Esophagus muscularis mucosa (tissue), 4 donors: ENCODE measurements at places on chromosomes 13 and 19.

- DNase-seq, result no peak
These were observed at the start of the genes PRDX2 and THSD8 for GRCh38 chr19:12801466-12802266. Gene PRDX2 (minus strand): TSS chr19:12801800. CDS start chr19:12801261, 539 bp downstream. Gene THSD8 (plus strand): TSS chr19:12802069. CDS start chr19:12802072, 3 bp downstream.

DNA sequence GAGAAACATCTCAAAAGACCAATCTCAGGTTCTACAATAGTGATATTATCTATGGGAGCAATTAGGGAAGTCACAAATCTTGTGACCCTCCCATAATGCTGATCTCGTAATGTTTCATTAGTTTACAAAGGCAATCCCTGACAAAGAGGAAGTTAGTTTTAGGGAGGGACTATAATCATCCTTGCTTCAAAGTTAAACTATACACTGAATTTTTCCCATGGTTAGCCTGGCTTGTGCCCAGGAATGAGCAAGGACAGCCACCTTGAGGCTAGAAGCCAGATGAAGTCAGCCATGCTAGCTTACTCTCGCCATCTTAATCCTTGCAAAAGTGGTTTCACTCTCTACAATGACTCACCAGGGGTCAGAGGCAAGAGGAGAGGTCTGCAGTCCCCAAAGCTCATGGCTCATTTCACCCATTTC is 5.4 kb downstream of the CEACAM3 start:
- DNase-seq, result no peak

GRCh38 chr19:18280247-18281081 is 958 bp downstream of the JUND start:
- no peak for DNase-seq

GRCh38 chr19:10074153-10074552 is 12.0 kb upstream of the SHFL start:
- no peak for DNase-seq

- DNase-seq, result no peak
These were observed 483.9 kb downstream of the FOXO1 start for GRCh38 chr13:40182591-40182990.

DNA sequence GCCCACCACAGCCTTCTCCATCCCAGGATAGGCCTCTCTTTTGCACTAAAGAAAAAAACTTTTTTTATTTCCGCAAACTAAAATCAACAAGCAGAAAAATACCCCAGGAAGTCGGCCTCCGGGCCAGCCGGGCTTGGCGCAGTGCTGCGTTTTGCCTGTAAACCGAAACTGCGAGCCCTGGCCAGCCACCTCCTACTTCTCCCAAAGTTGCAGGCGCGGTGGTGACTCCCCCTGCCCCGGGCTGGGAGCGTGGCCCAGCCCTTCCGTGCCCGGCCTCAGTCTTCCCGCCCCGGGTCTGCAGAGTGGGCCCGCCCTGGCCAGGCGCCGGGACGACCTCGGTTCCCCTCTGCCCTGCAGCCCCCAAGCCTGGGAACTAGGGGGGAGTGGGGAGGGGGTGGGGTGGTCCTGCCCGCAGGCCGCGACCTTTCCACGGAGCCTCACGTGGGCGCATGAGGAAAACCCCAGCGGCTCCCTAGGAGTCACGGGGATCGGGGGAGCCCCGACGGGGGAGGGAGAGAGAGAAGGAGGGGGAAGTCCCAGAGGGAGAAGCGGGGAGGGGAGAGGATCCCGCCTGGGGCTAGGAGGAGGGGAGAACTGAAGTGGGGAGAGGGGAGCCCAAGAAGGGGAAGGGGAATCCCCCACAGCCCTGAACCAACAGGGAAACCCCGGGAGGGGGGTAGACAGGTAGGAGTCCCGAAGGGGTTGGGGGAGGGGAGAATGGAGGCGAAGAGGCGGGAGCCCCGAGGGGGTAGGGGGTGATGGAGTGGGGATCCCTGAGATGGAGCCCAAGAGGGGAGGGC is 3.0 kb downstream of the GADD45B start:
- peak; percentile 95 for DNase-seq

DNA sequence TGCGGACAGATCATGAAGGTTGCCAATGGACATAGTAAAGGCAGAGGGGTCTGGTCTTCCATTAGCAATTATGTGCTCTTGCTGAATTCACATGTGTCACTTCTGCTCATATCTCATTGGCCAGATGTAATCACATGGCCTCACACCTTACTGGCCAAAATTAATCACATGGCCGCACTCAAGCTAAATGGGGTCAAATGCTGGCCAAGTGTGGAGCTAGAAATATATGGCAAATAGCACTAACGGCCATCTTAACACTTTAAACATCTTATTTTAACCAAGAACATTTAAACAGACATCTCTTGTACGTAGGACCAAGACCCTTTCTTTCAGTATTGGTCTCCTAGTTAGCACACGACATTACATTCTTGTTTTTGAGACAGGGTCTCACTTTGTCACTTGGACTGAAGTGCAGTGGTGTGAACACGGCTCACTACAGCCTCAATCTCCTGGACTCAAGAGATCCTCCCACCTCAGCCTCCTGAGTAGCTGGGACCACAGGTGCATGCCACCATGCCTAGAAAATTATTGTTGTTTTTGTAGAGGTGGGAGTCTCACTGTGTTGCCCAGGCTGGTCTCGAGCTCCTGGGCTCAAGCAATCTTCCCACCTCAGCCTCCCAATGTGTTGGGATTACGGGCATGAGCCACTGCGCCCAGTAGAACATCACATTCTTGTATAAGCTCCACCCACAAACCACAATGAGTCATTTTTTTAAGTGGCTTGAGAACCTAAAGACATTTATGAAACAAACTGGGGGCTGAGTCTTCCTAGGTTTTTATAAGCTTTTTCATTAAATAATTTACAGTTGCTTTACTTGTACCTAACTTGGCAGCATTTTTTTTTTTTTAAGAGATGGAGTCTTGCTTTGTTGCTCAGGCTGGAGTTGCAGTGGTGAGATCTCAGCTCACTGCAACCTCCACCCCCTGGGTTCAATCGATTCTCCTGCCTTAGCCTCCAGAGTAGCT is 2.9 kb upstream of the PTOV1 start:
- no peak for DNase-seq

GRCh38 chr13:37375724-37376123 is 222.8 kb downstream of the POSTN start:
- no peak for DNase-seq

DNA sequence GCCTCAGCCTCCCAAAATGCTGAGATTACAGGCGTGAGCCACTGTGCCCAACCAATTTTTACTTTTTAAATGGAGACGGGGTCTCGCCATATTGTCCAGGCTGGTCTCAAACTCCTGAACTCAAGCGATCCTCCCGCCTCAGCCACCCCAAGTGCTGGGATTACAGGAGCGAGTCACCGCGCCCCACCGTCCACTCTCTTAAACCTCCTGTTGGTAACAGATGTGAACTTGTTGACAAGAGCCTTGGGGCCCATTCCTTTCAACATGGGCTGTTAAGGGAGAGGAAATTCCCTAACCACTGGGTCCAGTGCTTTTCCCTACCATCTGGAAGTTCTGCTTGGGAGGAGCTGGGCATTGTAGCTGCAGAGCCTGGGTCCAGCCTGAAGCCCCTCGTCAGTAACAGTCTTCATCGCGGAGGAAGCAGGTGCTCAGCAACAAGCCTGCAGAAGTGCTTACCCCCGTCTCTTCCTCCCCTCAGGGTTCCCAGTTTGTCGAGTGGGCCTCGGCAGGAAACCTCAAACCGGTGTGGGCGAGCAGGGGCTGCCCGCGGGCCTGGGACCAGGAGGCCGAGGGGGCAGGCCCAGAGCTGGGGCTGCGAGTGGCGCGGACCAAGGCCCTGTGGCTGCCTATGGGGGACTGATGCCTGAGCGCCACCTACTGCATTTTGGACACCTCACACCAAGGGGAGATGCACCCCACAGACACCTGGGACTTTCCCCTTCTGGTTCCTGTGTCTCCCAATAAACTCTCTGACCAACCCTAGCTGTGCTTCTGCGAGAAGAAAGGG is 4.0 kb upstream of the FLT3LG start:
- no peak for DNase-seq

GRCh38 chr13:112774829-112775565 is 85.2 kb downstream of the ATP11A start:
- no peak for DNase-seq

- no peak for DNase-seq
These were observed 255.3 kb upstream of the TSHZ3 start for GRCh38 chr19:31604493-31605040.

- no peak for DNase-seq
These were observed 9.1 kb downstream of the ZNF653 start for GRCh38 chr19:11496391-11497163.

- peak; percentile 92 for DNase-seq
These were observed 557 bp downstream of the PSPC1 start for GRCh38 chr13:19782049-19782726.

DNA sequence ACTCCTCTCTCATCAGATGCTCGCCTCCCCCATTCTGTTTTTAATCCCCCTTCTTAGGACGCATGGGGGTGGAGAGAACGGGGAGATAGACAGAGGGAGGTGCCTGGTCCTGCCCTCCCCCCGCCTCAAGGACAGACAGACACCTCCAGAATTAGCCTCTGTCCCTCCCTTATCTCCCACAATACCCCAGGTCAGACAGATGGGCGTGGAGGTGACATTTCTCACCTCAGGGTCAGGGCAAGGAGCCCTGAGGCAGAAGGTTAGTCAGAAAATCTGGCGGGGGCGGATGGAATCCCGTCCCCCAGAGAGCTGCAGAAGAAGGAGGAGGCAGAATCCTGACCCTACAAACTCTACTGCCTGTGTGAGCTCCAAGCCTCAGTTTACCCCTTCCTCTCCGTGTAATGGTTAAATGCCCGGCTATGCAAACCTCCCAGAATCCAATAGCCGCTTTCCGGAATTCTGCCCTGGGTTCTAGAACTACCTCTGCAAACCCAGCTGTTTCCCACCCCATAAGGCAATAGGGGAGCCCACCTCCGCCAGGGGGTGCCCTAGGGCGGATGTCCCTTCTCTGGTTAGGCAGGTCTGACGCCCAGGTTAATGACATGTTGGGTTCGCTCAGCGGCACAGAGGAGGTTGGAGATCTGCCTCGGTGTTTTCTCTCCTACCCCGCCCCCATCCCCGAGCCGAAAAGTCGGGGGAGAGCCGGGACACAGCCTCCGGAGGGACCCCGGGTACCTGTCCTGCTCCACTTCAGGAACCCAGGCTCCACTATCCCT is 900 bp downstream of the PPP1R13L start:
- DNase-seq, result no peak

GRCh38 chr13:64749301-64749700 is 2480.8 kb downstream of the PCDH9 start:
- DNase-seq, result no peak

- no peak for DNase-seq
These were observed 16.6 kb downstream of the VRK3 start for GRCh38 chr19:50008532-50008931.

DNA sequence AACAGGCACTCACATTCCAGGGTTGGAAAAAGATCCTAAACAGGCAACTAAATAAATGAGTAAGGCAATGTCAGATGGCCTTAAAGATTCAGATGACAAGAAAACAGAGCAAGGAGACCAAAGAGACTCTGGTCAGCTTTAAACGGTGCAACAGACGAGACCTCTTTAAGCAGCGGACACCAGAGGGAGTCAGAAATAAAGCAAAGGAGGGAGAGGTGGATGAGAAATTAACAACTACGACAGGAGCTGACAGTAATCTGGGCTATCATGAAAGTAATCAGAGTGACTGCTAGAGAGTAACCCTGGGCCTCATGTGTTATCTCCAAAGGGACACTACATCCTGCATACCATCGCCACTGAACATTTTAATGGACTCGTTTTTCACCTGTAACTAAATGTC is 1.1 kb downstream of the ZNF550 start:
- DNase-seq, result no peak

- DNase-seq, result no peak
These were observed 63.4 kb upstream of the MCF2L start for GRCh38 chr13:112905619-112905989.

- DNase-seq, result no peak
These were observed 431.3 kb downstream of the SLITRK6 start for GRCh38 chr13:85367887-85368286.

GRCh38 chr13:83265279-83265678 is 617.0 kb downstream of the SLITRK1 start:
- no peak for DNase-seq

GRCh38 chr13:95233026-95233635 is 68.1 kb downstream of the ABCC4 start:
- no peak for DNase-seq

DNA sequence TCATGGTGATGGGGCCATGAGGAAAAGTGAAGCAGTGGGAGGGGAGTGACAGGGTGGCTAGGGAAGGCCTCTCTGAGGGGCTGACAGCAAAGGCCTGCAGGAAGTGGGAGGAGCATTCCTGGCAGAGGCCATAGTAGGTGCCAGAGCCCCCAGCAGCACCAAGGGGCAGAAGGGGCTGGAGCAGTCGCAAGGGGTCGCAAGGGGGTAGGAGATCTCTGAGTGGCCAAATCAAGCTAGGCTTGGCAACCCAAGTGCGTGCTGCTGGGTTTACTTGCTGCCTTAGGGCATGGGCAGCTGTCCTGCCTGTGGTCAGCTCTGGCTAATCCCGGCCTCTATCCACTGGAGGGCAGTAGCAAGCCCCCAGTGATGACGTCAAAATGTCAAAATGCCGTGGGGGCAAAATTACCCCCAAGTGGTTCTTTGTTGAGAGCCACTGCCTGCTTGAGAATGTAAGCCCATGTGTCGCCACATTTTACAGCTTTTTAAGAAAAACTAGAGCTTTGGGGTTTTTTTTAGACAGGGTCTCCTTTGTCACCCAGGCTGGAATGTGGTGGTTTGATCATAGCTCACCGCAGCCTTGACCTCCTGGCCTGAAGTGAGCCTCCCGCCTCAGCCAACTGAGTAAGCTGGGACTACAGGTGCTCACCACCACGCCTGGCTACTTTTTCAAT is 11.8 kb downstream of the CCDC97 start:
- no peak for DNase-seq

- DNase-seq, result no peak
These were observed 1.0 kb downstream of the SPPL2B start for GRCh38 chr19:2329501-2329916.

DNA sequence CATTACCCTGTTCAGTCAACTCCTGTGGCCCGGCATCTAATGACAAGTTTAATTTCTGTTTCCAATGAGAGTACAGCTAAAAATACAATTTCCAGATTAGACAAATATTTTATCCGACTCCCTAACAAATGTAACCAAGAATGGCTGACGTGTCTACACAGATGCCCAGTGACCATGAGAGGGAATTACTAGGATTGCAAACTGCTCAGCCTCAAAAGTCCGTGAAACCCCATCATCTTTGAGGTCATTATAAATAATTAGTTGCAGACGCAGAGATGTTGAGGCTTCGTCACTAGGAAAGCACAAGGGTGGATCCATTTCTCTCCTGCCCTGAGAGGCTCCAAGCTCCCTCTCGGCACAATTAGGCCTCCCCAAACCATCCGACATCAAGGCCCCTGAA is 104.1 kb upstream of the ZNF507 start:
- no peak for DNase-seq

GRCh38 chr19:13537454-13537853 is 31.2 kb upstream of the CACNA1A start:
- DNase-seq, result no peak

DNA sequence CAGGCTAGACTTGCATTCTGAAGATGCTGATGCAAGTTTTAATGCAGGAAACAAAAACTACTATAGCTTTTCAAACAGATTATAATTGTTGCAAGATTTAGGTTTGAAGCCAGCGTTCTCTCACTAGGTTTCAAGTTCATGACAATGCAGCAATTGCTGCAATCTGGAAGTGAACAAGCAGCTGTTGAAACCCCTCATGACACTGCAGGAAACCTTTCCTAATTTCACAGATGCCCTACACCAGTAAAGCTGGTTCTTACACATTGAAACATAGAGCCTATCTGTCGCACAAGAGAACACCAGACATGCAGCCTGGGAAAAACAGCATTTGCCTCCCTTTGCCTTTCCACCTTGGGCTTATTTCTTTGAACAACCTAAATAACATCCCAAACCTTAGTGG is 1737.2 kb upstream of the MIR17HG start:
- DNase-seq, result no peak
